ENCODE measurements at places on chromosomes 13 and 19.

DNA sequence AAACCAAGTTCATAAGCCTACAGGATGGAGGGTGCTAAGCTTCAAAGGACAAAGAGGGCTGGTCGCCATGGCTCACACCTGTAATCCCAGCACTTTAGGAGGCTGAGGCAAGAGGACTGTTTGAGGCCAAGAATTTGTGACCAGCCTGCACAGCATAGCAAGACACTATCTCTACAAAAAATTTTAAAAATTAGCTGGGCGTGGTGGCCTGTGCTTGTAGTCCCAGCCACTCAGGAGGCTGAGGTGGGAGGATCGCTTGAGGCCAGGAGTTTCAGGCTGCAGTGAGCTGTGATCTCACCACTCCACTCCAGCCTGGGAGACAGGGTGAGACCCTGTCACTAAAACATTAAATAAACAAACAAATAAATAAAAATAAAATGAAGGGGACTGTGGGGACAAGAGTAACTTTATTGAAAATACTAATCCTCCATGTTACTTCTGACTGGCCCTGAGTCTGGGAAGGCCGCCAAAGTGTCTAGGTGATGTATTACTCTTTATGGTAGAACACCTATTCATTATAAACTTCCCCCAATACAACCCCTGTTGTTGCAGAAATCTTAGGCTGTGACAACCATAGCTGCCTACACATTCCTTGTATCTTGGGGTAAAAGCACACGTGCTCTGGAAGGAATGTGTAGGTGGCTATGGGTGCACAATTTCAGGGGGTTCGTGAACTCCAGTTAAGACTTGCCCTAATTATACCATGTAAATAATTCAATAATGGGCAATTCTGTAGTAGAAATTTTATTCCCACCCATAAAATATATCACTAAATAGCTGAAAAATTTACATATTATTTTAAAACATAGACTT lies 14.6 kb upstream of the URAD start:
- no peak for DNase-seq

GRCh38 chr19:39205449-39205764 lies 1.3 kb upstream of the SYCN start:
- DNase-seq = no peak

GRCh38 chr13:27967203-27967735 lies 1.8 kb downstream of the CDX2 start:
- DNase-seq = no peak

DNA sequence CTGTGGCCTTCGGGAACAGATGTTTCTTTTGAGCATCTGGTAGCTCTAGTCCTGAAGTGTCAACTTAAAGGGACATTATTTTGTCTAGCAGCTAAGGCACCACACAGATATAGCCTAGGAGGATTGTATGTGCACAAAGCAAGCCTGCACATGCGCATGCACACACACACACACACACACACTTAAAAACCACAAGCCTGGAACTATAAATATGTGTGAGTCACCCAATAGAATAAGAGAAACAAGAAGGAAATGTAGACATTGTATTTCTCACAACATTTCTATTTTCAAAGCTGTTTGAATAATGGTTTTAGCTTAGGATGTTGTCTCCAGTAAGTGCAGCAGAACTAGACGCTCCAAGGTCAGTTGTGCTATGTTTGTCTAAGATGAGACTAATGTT lies 516.5 kb downstream of the SUCLA2 start:
- DNase-seq = no peak

DNA sequence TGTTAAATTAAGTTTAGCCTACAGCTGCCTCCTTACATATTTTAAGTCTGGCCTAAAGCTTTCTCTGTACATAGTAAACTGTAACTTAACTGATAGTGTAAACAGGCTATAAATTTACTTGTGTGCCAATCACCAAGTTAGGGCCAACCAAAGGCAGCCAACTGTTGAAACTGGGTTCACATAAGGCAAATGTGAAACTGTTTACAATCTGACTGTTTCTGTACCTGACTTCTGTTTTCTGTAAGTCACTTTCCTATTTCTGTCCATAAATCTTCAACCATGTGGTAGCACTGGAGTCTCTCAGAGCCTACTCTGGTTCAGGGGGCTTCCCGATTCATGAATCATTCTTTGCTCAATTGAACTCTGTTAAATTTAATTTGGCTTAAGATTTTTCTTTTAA lies 103.1 kb downstream of the RAP2A start:
- DNase-seq = no peak

DNA sequence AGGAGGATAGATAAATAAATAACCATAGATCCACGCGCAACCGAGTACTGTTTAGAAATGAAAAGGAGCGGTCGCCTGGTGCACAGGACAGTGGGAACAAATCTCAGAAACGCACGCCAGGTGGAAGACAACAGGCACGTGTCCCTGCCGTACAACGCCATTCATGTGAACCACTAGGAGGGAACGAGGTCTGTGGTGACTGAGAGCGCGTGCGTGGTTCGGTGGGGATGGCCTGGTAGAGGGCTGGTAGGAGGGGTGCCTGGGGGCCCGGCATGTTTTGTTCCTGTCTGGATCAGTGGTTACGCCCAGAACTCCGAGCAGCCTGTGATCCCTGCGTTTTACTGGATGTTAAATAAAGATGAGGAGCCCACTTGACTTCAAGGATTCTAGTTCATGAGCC lies 111.9 kb downstream of the KDM4B start:
- DNase-seq = no peak

DNA sequence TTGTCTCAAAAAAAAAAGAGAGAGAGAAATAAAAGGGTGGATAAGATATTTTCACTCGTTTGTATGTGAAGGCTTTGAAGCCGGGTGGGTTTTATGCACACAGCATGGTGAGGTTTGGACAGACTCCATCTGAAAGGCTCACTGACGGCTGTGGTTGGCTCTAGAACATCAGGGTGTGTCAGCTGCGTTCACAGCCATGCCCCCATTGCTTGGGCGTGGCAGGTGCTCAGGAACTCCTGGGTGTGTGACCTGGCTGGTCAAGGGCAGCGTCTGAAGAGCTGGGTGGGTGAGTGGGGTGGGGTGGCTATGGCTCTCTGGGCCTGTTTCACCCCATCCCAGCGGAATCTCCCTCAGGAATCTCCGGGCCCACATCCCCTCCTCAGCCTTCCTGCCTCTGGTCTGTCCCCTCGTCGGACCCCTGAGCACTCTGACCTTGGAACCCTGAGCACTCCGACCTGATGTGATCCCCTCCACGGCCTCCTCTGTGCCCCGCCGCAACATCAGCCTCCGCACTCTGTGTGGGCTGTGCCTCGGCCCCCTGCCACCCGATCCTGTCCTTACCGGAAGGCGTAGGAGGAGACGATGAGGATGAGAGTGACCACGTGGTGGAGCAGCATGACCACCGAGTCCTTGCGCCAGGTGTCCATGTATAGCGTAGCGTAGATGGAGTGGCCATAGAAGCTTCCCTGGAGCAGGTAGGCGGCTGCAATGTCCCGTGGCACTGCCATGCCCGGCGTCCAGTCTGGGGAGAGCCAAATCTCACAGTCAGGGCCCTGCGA lies 12.2 kb downstream of the CERS1 start:
- DNase-seq = no peak
